ENCODE measurements at places on chromosomes 3 and 15.
A peak's percentile ranks its signal among the peaks of the same experiment; 100 is the strongest.

- DNase-seq: peak; percentile 51
Observed at GRCh38 chr3:13009132-13009945, 63.9 kb downstream of the IQSEC1 start.

DNA sequence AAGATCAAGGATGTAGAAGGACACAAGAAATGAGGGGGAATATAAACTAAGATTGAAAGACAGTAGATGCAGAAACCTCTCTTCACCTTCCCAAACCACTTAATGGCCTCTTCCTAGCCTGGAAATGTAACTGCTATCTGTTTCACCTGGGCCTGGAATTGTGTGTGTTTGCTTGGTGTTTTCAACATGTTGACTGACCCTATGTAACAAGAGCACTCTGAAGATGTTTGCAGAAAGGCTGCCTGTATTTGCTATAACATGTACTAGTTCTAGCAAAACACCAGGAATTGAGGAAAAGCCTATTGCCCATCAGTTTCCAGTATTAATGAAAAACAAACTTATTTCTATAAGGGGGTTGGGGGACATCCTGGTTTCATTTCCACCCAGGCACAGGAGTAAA, 248.3 kb downstream of the WDR72 start:
- no peak for DNase-seq

DNA sequence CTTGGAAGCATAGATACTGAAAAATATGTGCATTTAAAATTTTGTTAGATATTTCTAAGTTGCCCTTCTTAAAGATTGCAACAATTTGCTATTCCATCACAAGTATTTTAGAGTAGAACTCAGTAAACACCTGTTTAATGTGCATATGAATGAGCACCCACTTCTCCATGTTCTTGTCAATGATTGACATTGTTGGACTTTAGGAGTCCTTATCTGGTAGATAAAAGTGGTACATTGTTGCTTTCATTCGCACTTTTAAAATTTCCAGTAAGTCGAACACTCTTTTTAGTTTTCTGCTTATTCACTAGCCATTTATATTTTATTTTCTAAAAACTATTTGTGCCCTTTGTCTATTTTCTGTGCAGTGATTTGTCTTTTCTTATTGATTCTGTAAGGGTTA, 478.3 kb downstream of the SOX2 start:
- DNase-seq: no peak

- DNase-seq: no peak
Observed at GRCh38 chr15:57198654-57199291, 177.5 kb upstream of the CGNL1 start.

GRCh38 chr3:34942256-34942655, 697.1 kb upstream of the ARPP21 start:
- no peak for DNase-seq

DNA sequence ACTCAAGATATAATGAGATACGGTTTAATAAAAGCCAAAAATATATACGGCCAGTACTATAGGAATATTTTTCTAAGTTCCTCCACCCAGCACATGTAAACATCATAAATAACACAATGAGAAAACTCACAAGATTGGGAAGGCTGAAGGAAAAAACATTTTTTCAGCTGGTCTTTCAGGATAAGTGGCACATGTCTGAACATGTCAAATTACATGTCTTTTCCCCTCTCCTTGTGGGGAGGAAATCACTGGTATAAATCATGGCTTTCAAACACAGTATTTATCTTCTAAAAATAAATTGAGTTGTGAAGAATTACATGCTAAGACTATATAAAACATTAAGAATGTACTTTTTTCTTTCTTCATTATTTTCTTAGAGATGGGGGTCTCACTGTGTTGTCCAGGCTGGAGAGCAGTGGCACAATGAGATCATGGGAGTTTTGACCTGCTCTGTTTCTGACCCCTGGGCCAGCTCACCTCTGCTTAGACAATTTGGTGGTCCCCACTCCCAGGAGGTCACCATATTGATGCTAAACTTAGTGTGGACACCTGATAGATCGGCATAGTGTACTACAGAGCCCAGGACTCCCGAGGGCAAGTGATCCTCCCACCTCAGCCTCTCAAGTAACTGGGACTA, 32.8 kb downstream of the ETV5 start:
- no peak for DNase-seq

- DNase-seq: no peak
Observed at GRCh38 chr3:72960812-72961518, 35.6 kb upstream of the PPP4R2 start.

- DNase-seq: peak; percentile 60
Observed at GRCh38 chr3:46998121-46998851, 18.8 kb downstream of the NBEAL2 start.

DNA sequence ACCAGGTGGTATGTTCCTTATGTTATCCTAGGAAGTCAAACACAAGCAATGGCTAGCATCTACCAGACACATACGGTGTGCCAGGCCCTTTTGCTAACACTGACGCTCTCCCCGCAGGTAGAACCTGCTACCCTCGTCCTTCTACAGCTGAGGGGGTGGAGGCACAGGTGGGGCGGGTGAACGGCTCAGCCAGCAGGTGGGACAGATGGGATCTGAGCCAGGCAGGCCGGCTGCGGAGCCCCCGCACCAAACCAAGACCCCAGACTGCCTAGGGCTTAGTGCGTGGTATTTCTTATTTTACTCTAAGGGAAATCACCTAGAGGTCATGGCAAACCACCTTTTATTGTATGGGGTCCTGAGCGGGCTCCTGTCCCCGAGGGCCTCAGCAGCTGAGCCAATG, 53.9 kb upstream of the PCSK6 start:
- no peak for DNase-seq

DNA sequence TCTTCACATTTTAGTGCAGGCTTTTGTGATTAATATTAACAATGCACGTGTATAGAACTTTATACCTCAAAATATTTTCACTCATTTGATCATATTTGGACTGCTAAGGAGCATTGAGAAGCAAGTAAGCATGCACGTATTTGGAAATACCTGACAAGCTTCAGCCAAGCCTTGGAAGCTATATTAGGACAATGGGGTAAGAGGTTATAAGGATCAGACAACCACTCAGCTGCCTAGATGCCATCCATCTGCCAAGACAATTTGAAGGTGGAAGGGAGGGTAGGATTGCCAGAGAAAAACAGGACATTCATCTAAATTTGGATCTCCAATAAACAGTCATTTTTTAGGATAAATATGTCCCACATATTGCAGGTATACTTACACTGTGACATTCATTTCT, 394.9 kb upstream of the CFAP20DC start:
- no peak for DNase-seq

DNA sequence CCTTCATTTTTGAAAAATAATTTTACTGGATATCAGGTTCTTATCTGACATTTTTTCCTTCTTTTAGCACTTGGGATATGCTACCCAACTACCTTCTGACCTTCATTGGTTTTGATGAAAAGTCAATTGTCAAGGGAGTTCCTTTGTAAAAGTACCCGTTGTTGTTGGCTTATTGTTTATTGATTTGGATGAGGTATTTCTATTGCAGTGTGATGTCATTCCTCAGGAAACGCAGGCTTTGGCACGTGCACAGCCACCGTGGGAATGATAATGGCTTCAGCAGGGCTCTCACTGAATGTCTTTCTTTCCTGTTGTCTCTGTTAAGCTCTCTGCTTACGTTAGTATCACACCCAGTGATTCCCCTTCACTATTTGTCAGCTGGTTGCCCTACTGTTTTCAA, 944.6 kb downstream of the CADM2 start:
- no peak for DNase-seq
